ENCODE measurements at places on chromosomes 13 and 19.

GRCh38 chr19:10412257-10412977, 7.9 kb upstream of the PDE4A start:
- no peak for DNase-seq

- no peak for DNase-seq
Measured at GRCh38 chr19:23401086-23401610, 5.9 kb upstream of the ZNF91 start.

DNA sequence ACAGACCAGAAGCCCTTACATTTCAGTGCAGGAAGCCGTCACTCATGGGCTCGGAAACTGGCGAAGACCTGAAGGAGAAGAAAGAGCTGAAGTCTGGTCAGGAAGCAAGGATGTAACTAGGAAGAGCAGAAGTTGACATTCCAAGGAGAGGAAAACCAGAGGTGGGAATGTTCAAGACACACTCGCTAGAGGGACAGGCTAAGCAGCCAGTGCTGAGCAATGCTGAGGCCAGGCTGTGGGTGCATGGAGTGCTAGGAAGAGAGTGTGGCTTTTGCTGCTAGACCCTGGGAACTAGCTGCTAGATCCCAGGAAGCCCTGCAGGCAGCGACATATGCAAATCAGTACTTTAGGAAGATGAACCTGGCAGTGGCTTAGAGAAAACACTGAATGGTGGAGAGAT, 12.1 kb upstream of the URAD start:
- DNase-seq = no peak

DNA sequence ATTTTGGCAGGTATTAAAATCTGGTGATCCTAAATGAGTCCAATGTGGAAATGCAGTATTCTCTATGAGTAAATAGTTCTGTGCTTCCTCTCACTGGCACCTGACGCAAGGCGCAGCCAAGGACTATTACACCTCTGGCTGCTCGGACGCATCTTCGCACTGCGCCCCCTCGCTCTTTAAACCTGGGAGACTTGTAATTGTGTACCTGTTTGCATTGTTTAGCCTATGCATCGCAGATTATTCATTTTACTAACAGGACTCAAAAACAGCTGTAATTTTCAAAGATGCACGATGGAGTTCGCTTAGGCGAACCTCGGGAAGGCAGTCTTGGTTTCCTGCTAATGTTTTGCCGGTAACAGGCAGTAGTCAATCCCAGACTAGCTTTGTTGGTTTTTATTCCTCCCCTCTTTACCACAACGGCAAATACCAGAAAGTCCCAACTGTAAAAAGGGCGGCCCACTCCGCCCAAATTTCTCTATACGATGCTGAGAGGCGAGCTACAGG, 113.2 kb downstream of the KCNRG start:
- DNase-seq = peak; percentile 46

DNA sequence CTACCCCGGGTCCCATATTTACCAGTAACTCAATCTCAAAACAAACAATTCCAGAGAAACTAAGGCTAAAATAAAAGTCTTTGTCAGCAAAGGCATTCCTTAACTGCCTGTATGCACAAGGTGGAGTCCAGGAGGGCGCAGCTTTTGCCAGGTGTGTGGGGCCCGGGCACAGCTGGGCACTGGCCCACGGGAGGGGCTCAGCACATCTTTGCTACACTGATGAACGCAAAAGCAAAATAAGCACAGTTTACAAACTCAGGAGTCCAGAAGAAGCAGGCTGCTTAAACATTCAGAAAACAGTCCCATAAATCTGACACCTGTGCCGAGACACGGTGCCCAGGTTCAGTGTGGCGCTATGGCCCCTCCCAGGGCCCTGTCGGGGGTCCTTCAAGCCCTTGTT, 70.8 kb downstream of the SLC7A1 start:
- DNase-seq = no peak

DNA sequence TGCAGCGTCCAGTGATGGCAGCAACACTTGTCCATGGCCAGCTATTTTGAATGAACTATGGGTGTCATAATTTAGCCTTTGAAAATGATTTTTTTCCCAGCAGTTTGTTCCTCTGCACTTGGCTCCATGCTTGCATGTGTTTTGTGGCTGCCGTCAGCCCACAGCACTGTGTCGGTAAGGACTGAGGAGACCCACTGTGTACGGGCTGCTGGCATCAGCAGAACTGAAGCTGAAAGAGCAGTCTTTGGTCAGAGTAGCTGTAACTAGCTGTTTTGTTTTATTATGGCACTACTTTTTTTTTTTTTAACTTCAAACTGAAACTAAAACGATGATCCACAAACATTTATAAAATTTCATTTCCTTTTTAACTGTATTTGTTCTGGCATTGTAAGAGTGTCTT, 50.3 kb upstream of the TEX29 start:
- DNase-seq = no peak

DNA sequence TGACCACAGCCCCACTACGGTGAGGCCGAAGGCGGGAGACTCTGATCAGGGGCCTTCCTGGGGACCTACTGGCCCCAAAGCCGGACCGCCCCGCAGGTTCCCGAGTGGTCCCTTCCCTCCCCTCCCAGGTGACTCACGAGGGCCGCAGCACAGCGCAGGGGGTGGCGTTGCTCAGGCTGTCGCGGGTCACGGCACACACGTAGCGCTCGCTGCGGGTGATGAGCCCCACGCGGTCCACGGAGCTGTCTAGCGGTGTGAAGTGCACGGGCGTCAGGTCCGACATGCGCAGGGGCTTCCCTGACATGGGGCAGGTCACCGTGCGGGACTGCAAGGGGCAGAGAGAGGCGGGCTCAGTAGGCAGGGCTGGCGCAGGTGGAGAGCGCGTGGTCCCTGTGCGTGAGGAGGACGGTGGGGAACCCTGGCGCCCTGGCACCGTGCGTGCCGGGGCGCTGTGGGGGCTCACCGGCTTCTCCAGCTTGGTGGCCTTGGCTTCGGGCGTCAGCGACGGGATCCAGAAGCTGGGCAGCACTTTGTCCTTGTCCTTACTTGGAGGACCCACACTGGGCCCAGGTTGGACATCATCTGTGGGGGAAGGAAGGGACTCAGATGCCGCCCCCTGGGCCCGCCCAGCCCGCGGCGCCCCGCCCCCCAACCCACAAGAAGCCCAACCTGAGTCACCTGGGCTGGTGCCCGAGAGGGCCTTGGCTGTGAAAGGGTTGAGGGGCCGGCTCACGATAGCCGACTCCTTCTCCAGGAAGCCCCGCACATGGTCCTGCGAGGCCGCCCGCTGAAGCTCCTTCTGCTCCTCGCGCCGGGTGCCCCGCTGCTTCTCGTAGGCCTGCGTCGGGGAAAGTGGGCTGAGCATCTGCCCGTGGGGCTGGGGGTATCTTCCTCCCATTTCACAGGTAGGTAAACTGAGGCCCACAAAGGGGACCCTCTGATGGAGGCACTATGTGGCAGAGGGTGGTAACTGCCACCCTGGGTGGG, 23.7 kb downstream of the NOSIP start:
- DNase-seq = no peak

- peak; percentile 61 for DNase-seq
Measured at GRCh38 chr13:108322206-108322824, 52.8 kb downstream of the TNFSF13B start.
